ENCODE measurements at places on chromosomes 6 and 20. TPM values are rescaled to one million over a fixed set of nuclear protein-coding genes. Genes with fewer than 3 reads are reported as not detected.

Gene ENPP3
- 1.2 TPM for total RNA-seq

DNA sequence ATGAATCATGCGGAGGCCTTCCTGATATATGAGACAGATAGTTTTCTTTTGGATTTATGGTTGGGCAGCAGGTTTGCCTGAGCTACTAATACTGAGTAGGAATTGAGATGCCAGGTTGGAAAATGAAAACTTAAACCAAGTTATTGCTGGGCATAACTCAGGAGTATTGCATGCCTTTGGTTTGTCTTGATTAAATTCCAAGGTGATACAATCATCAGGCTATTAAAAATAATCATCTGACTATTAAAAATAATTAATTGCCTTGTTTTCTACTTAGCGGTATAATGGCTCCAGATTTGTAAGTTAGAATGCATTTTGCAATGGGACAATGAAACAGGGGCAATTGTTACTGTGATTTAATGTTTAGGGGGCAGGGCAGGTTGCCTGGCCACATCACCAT, 15.5 kb upstream of the RNF144B start:
- H3K36me3 ChIP-seq: no peaks in the 10 kb centered on the region
- H3K27me3 ChIP-seq: peaks cover 2% of the 10 kb centered on the region
- no peak for DNase-seq
- H3K4me3 ChIP-seq: no peak overlapping the region
- no peak overlapping the region for H3K27ac ChIP-seq
- H3K4me1 ChIP-seq: no peaks in the 10 kb centered on the region

- peak; percentile 13 for DNase-seq
- no peaks in the 10 kb centered on the region for H3K4me1 ChIP-seq
- no peaks in the 10 kb centered on the region for H3K36me3 ChIP-seq
- H3K27ac ChIP-seq: no peak overlapping the region
- H3K27me3 ChIP-seq: peaks cover 4% of the 10 kb centered on the region
- no peak overlapping the region for H3K4me3 ChIP-seq
Measured at GRCh38 chr6:136113736-136114173, 136.4 kb downstream of the MTFR2 start.

GRCh38 chr6:129353067-129353466, 356.9 kb downstream of the ARHGAP18 start:
- no peaks in the 10 kb centered on the region for H3K27me3 ChIP-seq
- no peaks in the 10 kb centered on the region for H3K4me1 ChIP-seq
- H3K27ac ChIP-seq: no peak overlapping the region
- no peak overlapping the region for H3K4me3 ChIP-seq
- DNase-seq: no peak
- no peaks in the 10 kb centered on the region for H3K36me3 ChIP-seq

Gene ID4
- total RNA-seq: not detected

DNA sequence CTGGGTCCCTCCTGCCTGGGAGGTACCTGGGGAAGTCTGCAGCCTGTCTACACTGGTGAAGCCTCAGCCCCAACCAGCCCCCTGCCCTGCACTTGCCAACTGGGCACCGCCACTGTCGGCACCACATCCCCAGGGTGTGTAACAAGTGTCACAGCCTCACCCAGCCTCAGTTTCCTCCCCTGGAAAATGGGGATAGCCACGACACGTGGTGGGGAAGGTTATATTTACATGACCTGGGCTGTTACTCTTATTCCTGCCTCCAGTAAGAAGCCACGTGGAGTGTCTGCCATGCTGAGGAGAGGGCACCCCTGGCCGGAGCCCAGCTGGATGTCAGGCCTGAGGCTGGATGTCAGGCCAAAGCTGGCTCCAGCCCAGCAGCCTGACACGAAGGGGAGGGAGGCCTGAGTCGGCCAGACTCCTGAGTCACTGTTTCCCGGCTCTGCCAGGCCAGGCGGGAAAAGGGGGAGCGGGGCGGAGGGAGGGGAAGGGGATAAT, 44.9 kb downstream of the SNAI1 start:
- H3K27ac ChIP-seq: no peak overlapping the region
- DNase-seq: no peak
- no peaks in the 10 kb centered on the region for H3K36me3 ChIP-seq
- H3K4me1 ChIP-seq: no peaks in the 10 kb centered on the region
- H3K4me3 ChIP-seq: no peak overlapping the region

DNA sequence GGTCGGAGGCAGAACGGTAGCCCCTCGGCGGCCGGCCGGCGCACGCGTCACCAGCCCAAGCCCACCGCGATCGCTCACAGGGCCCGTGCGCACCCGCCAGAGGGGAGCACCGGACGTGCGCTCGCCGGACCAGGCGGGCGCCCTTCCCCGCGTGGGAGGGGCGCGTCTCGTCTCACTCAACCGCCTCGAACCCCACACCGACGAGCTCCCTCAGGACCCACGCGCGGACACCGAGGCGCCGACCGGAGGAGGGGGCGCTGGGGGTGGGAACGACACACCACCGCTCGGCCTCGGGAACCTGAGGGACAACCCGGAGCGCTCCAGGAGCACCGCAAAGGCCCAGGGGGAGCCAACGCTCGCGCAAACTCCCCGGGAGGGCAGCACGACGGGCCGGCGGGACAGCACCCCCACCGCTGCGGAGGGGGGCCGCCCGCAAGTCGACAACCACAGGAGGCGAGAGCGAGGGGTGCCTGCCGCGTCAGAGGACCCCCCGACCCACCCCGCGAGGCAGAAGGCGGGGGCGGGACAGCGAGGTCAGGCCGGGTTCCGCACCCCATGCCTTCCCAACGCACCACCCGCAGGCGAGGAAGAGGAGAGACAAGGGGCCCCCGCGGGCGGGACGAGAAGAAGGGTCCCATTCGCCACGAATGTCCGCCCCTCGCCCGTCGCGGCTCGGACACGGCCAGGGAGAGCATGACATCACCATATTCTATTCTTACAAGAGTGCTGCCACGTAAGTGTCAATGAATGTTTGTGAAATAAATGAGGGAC, 512.7 kb upstream of the ZNF337 start:
- no peaks in the 10 kb centered on the region for H3K36me3 ChIP-seq
- peaks cover 19% of the 10 kb centered on the region for H3K4me1 ChIP-seq
- peak; percentile 26 for DNase-seq
- H3K27me3 ChIP-seq: peaks cover 4% of the 10 kb centered on the region
- no peak overlapping the region for H3K27ac ChIP-seq
- peak overlapping the region; percentile 36 for H3K4me3 ChIP-seq

Gene FERMT1
- total RNA-seq: 0.14 TPM

- H3K27me3 ChIP-seq: peaks cover 7% of the 10 kb centered on the region
- DNase-seq: no peak
- peaks cover 4% of the 10 kb centered on the region for H3K4me1 ChIP-seq
Measured at GRCh38 chr6:79373880-79374279, 139.4 kb upstream of the HMGN3 start.

DNA sequence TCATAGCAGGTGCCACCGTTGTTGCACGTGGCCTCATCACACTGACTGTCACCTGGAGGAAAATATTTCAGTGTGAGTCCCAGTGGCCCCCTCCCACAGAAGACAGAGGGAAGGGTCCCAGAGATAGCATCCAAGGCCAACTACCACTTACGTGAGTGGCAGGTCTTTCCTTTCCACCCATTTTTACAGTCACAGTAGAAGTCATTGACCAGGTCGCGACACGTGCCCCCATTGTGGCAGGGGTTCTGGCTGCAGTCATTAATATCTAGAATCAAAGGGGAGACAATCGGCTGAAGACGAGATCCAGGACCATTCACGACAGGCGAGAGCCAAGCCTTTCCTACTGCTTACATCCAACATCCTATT, 28.6 kb downstream of the JAG1 start:
- no peak overlapping the region for H3K27ac ChIP-seq
- H3K27me3 ChIP-seq: peaks cover 5% of the 10 kb centered on the region
- no peaks in the 10 kb centered on the region for H3K36me3 ChIP-seq
- no peak for DNase-seq
- no peak overlapping the region for H3K4me3 ChIP-seq
- H3K4me1 ChIP-seq: no peaks in the 10 kb centered on the region

Gene TSPO2
- total RNA-seq: not detected

DNA sequence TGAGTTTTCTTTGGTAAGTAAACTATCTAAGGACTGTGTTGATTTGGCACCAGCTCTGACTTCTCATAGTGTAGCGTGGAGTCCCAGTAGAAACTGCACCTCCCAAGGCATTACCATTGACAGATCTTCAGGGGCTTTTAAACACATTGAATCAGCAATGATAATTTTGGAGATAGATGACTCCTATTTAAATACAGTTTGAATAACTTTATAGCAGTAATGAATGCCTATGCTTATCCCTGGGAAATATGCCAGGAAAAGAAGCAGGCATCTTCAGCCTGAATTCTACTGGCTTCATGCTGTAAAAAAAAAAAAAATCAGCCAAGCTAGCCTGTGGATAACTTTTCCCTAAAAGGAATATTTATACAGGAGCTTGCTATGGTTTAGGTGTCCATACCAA, 895.9 kb downstream of the EYS start:
- H3K36me3 ChIP-seq: no peaks in the 10 kb centered on the region
- H3K4me3 ChIP-seq: no peak overlapping the region
- no peak overlapping the region for H3K27ac ChIP-seq
- no peak for DNase-seq
- no peaks in the 10 kb centered on the region for H3K4me1 ChIP-seq

Gene DXO
- 13.0 TPM for total RNA-seq

DNA sequence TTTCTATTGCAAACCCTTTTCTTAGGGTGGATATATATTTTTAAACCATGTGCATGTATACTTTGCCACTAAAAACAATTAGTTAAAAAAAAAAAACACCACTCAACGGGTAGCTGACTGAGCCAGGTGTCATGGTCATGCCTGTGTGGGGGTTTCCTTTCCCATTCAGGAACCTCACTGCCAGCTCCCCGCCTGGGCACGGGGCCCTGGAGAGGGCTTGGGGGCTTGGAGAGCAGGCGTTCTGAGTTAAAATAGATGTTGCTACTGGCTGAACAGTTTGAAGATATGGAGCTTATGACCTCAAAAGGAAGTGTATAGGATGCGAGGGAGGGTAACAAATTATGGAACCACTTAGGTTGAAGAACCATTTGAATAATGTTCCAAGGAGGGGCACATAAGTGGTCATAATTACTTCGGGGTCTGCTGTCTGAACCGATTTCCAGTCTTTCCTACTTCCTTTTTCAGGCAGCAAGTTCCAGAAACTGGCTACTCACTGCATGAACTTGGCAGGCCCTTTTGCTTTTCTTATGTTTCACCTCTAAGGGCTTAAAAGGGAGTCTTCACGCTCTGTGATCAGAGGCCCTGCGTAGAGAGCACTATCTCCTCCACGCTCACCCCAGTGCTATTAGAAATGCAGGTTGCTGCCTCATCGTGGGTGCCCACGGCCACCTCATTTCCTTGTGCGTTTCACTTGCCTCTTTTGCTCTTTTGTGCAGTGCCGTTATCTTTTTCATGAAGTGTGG, 9.9 kb downstream of the STX16 start:
- peak overlapping the region; percentile 76 for H3K4me3 ChIP-seq
- peaks cover 79% of the 10 kb centered on the region for H3K4me1 ChIP-seq
- peak overlapping the region; percentile 96 for H3K27ac ChIP-seq
- no peaks in the 10 kb centered on the region for H3K27me3 ChIP-seq

DNA sequence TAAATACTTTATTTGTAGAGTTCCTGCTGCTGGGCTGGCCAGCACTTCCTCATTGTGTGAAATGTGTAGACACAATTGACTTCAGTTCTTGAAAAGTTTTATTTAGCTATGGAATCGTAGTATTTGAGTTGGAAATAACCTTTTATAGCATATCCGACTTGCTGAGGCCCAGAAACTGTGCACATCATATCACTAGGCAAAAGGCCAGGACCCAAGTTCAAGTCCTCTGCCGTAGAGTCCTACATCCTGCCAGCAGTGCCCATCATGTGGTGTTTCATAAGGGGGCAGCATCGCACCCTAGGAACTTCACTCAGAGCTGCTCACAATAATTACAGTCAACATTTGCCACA, 207.7 kb upstream of the SNX9 start:
- peak; percentile 32 for DNase-seq
- H3K4me1 ChIP-seq: peaks cover 3% of the 10 kb centered on the region

Gene BAG2
- 7.0 TPM for total RNA-seq

DNA sequence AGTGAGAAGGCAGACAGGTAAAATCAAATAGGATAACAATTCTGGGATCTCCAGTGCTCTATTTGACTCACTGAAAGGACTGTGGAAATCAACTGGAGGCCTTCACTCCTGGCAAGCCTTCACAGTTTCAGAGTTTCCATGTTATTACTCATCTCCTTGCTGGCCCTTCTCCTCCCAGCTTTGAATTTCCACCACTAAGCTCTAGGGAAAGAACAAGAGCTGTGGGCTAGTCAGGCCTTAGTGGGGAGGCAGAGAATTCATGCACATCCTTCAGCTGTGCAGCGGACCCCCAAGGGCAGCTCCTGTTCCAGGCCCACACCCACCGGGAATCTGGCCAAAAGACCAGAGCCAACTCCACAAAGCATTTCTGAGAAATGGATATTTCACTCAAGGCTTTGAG, 26.0 kb downstream of the MYLIP start:
- no peak for DNase-seq
- peaks cover 2% of the 10 kb centered on the region for H3K4me1 ChIP-seq
- H3K4me3 ChIP-seq: no peak overlapping the region
- H3K27me3 ChIP-seq: no peaks in the 10 kb centered on the region
- H3K36me3 ChIP-seq: peaks cover 59% of the 10 kb centered on the region

GRCh38 chr20:57124800-57125517, 141.5 kb downstream of the BMP7 start:
- no peaks in the 10 kb centered on the region for H3K4me1 ChIP-seq
- no peaks in the 10 kb centered on the region for H3K36me3 ChIP-seq
- H3K27me3 ChIP-seq: peaks cover 4% of the 10 kb centered on the region
- no peak for DNase-seq
- no peak overlapping the region for H3K27ac ChIP-seq

Gene TMC2
- total RNA-seq: not detected

Gene ZNF343
- total RNA-seq: 5.7 TPM

DNA sequence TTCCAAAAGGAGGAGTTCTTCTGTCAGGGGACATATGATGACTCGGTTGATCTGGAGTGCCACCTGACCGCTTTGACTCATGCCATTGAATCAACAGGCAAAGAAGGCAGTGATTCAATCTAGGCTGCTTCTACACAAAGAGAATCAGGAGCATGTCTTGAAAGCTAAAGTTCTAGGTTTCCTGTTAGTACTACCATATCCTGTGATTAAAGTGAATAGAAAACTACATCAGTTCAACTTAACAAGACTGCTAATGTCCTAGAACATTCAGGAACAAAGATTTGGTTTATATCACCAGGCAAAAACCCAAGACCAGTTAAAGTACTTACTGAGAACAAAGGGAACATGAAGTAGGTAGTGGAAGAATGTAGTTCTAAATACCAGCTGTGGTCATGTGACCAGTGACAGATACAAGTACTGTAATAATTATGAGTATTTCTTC, 216.8 kb upstream of the SGK1 start:
- peaks cover under 1% of the 10 kb centered on the region for H3K27me3 ChIP-seq
- peaks cover 23% of the 10 kb centered on the region for H3K4me1 ChIP-seq
- H3K4me3 ChIP-seq: no peak overlapping the region
- no peaks in the 10 kb centered on the region for H3K36me3 ChIP-seq
- DNase-seq: peak; percentile 62

Gene ADGRB3
- not detected for total RNA-seq

- peaks cover 9% of the 10 kb centered on the region for H3K27me3 ChIP-seq
- H3K4me3 ChIP-seq: no peak overlapping the region
- no peaks in the 10 kb centered on the region for H3K4me1 ChIP-seq
- no peak for DNase-seq
- H3K36me3 ChIP-seq: no peaks in the 10 kb centered on the region
Measured at GRCh38 chr6:139743664-139744437, 369.4 kb upstream of the CITED2 start.

- peaks cover 3% of the 10 kb centered on the region for H3K27me3 ChIP-seq
- DNase-seq: no peak
- H3K36me3 ChIP-seq: no peaks in the 10 kb centered on the region
- no peak overlapping the region for H3K4me3 ChIP-seq
Measured at GRCh38 chr6:155014670-155015300, 19.7 kb downstream of the TIAM2 start.
